ENCODE measurements at places on chromosomes 6 and 20. TPM values are rescaled to one million over a fixed set of nuclear protein-coding genes. Genes with fewer than 3 reads are reported as not detected.

DNA sequence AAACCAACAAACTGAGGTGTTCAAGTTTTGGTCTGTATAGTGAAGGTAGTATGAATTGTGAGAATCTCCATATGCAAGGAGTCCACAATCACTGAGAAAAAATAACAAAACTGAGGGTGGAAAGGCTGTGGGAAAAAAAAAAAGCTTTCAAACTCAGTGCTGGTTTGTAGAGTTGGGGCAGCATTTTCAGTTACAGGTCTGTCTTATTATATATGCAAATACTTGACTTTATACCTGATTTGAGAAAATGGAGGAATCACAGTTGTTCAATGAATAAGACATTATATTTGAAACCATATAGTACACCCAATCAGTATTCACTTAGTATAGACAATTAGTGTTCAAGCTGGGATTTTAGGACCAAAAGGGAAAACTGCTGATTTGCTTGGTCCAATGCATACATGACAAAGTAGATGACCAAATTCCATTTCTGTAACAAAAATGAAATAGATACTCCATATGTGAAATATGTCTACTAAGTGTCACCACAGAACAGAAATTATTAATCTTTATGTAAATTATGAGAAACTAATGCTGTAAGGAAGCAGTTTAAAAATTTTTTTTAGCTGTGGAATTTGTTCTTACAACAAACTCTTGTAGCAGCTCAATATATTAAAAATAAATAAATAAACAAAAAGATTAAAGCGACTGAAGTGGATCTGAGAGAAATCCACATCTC is 187.7 kb downstream of the ASCC3 start:
- no peak for DNase-seq

GRCh38 chr20:60008130-60008808 is 50.0 kb downstream of the CDH26 start:
- DNase-seq, result peak; percentile 10

- no peak for DNase-seq
Observed at GRCh38 chr6:130520221-130520620, 154.4 kb downstream of the TMEM200A start.

DNA sequence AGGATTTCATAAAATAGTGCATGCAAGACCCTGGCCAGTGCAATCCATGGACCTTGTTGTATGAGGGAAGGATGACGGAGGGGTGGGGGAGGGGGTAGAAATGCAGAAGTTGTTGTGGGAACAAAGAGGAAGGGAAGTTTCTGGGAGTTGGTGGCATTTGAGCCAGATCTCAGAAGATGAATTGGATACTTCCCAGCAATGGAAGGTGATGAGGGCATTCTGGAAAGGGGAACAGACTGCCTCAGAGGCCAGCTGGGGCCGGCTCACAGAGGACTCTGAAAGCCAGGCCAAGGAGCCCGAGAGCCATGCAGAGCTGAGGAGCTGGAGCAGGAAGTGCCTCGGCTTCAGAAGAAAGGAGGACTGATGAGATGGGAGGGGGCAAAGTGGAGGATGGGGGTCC is 2.7 kb downstream of the TMEM74B start:
- DNase-seq, result no peak

GRCh38 chr6:159168536-159169192 is 536 bp upstream of the FNDC1 start:
- no peak for DNase-seq

DNA sequence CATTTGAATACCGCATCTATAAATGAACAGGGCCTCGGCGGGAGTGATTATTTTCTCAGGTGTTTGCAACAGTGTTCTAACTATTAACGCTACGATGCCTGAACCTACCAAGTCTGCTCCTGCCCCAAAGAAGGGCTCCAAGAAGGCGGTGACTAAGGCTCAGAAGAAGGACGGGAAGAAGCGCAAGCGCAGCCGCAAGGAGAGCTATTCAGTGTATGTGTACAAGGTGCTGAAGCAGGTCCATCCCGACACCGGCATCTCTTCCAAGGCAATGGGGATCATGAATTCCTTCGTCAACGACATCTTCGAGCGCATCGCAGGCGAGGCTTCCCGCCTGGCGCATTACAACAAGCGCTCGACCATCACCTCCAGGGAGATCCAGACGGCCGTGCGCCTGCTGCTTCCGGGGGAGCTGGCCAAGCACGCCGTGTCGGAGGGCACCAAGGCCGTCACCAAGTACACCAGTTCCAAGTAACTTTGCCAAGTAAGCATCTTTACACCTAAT is 70.9 kb downstream of the HFE start:
- DNase-seq, result peak; percentile 89

DNA sequence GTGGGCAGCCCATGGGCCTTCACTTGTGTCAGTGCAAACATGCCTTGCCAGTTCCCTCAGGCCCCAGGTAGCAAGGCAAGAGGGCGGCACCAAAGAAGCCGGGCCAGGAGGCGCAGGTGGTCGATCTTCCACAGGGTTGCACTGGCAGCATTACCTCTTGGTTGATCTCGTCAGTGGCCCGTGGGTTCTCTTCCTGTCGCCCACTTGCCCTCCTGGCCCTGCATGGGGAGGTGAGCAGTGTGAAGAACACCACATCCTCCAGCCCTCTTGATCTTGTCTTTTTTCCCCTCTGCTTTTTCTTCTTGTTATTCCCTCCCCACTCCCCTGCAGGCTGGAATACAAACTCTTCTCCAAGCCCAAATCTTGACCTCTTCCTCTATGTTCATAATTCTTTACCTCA is 3.0 kb upstream of the CST11 start:
- peak; percentile 27 for DNase-seq

GRCh38 chr6:140857739-140858380 is 1274.9 kb upstream of the GJE1 start:
- DNase-seq, result no peak

- DNase-seq, result no peak
Observed at GRCh38 chr20:63876489-63877036, 11.5 kb downstream of the TPD52L2 start.

DNA sequence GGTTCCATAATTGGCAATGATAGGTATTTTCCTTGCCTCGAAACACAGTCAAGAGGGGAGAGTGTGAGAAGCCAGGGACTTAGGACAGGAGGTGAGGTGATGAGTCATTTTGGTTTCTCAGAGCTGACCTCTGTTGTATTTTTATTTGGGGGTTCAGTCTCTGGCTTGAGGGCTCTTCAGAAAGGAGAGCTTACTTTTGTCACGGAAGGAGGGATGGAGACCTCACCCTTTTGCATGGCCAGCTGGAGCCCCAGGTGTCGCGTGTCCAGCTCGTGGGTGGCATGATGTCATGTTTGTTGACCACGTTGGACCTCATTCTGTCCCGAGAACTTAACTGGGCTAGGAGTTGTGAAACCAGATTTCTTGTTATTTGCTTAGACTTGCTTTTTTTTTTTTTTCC is 293.9 kb downstream of the QKI start:
- DNase-seq, result no peak

- DNase-seq, result no peak
Observed at GRCh38 chr20:61577065-61577464, 325.0 kb downstream of the CDH4 start.

DNA sequence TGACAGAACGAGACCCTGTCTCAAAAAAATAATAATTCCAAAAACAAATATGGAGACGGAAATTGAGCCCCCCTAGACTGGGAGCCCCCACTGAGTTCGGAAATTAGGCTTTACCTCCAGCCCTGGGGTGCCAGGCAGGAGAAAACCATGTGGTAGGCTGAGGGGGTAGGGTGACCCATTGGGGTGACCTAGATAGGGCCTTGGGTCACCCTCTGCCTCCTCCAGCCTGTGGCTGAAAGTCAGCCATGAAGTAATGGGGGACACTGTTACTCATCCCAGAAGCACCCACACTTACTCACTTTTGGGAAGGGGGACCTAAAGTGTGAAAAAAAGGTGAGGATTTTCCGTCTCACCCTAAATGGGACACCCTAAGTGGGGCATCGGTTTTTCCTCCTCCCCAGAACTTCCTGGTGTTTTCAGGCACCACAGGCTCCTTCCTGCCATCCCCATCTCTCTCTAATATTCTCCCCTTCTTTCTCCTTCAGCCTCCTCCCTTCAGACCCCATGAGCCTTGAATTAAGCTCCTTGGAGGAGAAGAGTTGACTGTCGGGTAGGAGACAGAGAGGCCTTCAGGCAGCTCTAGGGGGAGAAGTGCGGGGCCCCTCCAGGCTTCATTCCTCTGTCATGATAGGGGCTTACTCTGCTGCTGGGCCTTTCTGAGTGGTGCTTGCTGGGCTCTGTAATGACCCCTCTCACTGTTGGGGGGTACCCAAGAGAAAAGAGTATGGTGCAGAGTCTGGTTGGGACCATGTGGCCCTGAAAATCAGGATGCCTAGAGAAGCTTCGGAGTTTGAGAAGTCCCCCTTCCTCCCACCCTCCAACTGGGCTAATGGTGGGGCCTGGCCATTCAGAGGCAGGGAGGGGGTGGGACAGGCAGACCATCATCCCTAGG is 2.4 kb downstream of the LTB start:
- DNase-seq, result peak; percentile 58

- DNase-seq, result peak; percentile 26
Observed at GRCh38 chr6:161439093-161439492, 165.2 kb upstream of the AGPAT4 start.

The MYB gene
- 53.6 TPM for total RNA-seq

The SLC26A8 gene
- not detected for total RNA-seq

The CD109 gene
- 9.5 TPM for total RNA-seq

The TP53TG5 gene
- not detected for total RNA-seq

The C6orf132 gene
- total RNA-seq, result 0.18 TPM

The CFAP61 gene
- not detected for total RNA-seq

The PAX1 gene
- not detected for total RNA-seq

All from activated CD8-positive, alpha-beta T cell treated with anti-CD3 and anti-CD28 coated beads for 36 hours (primary cell).